ENCODE measurements at places on chromosomes 4 and X.

DNA sequence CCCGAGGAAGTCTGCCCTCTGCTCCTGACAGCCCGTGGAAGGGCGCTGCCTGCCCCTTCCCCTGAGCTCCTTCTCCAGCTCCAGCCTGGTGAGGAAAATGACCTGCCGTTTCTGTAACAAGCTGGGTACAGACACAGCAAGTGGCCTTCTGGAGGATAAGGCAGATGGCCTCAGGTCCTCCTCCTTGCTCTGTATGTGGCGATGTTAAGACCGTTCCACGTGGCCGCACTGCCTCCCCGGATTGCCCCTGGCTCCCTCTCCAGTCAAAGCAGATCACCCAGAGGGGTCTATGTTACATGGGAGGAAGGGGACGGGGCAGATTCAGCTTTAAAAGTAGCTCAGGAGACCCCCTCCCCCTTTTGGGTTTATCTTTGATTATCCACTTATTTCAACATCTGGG lies 80.3 kb upstream of the GATB start:
- no peak for DNase-seq

DNA sequence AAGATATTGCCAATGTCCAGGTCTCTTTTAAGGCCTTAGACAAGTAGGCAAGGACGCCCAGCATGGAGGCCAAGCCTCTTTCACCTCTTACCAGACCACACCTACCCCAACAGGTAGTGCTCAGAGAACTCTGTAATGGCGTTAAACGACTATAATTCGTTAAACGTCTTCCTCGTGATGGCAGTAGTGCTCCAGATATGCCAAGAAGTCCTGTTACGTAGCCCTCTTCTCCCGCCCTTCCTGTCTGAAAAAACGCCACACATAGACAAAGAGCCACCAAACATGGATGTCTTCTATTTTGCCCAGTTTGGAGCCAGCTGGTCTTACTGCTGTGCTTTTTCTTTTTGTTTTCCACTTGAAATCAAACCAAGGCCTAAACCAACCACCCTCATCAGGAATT lies 190.7 kb downstream of the OR13H1 start:
- DNase-seq, result no peak

GRCh38 chr4:69984030-69984443 lies 11.7 kb upstream of the STATH start:
- peak; percentile 96 for DNase-seq

DNA sequence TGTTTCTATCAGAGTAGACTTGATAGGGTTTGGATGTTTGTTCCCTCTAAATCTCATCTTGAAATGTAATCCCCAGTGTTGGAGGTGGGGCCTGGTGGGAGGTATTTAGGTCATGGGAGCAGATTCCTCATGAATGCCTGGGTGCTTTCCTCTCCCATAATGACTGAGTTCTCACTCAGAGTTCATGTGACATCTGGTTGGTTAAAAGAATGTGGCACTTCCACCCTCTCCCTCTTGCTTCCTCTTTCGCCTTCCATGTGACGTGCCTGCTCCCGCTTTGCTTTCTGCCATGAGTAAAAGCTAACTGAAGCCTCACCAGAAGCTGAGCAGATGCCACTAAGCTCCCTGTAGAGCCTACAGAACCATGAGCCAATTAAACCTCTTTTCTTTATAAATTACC lies 47.3 kb upstream of the SRPX start:
- DNase-seq, result no peak

- DNase-seq, result no peak
Observed at GRCh38 chr4:3765271-3766035, 732 bp upstream of the ADRA2C start.

DNA sequence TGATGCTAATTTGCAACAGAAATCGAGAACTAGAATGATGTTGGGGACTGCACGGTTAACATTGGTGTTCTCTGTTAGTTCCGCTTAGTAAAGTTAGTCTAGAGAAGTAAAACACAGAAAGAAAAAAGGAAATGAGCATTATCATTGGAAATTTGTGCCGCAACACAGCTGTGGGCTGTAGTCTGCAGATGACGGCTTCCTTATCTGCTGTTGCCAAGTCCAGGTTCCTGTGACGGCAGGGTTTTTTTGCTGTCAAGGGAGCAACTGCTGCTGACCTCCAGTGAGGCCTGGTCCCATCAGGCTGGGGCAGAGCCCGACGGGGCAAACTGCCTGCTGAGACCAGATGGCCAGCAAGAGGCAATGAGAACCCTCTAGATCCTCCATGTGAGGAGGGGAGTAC lies 38.9 kb upstream of the PHEX start:
- no peak for DNase-seq

GRCh38 chr4:90027565-90027964 lies 99.6 kb upstream of the CCSER1 start:
- DNase-seq, result no peak

DNA sequence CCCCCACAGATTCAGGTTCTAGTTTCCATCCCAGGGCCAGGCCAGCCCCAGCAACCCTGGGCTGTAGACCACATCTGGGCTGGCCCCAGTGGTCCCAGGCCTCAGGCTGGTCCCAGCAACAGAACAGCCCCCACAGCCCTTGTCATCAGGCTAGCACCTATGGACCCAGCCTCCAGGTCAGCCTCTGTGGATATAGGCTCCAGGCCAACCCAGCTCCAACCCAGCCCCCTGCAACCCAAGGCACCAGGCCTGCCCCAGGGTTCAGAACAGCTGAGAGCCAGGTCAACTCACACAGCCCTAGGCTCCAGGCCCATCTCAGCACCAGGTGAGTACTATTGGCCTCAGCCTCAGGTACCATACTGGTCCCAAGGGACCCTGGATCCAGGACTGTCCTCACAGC lies 155.3 kb downstream of the PWWP3B start:
- DNase-seq, result no peak

DNA sequence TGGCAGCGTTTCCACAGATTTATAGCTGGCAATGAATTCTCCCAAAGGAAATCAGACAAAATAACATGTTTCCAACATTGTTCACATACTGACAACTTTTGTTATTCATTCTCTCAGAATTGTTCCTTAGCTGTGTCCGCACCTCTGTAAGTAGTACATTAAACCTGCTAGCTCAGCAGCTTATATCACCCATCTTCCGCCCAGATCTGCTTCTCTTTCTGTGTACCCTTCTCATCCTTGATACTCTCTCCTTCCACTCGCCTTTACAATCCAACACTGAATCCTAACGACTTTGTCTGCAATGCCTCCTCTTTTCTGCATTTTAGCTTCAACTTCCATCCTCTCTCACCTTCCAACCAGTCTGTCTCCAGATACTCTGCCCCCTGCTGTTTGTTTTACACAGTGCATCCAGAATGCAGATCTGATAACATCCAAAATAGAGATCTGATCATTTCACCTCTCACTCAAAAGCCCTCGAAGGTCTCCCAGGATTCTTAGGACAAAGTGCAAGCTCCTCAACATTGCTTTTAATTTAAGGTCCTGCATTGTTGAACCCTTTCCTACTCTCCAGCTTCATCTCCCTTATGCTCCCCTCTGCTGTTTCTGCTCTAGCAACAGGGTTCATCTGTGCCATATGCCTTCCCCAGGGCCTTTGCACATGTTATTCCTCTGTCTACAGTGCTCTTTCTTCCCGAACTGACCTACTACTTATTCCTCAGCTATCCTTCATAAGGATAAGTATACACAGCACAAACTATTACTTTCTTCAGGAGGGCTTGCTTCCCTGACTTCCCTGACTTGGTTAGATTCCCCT lies 67.3 kb upstream of the VBP1 start:
- DNase-seq, result no peak

DNA sequence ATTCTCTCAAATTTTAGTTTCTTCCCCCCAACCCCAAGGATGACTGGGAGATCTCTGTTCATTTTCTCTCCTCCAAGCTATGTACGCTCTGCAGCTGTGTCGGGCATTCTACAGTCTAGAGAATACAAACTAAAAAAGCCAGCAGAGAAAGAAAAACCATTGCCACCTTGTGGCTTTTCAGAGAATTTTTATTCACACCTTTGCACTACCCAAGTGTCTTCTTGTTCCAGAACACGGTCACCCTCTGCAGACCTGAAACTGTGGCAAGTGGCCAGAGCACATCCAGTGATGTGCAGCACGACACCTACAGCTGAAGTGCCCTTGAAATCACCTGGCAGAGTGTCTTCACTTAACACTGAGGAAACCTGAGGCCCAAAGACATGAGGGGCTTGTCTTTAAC lies 68.6 kb downstream of the CHST7 start:
- DNase-seq, result peak; percentile 28

- no peak for DNase-seq
Observed at GRCh38 chr4:67101612-67102011, 443.7 kb downstream of the CENPC start.

DNA sequence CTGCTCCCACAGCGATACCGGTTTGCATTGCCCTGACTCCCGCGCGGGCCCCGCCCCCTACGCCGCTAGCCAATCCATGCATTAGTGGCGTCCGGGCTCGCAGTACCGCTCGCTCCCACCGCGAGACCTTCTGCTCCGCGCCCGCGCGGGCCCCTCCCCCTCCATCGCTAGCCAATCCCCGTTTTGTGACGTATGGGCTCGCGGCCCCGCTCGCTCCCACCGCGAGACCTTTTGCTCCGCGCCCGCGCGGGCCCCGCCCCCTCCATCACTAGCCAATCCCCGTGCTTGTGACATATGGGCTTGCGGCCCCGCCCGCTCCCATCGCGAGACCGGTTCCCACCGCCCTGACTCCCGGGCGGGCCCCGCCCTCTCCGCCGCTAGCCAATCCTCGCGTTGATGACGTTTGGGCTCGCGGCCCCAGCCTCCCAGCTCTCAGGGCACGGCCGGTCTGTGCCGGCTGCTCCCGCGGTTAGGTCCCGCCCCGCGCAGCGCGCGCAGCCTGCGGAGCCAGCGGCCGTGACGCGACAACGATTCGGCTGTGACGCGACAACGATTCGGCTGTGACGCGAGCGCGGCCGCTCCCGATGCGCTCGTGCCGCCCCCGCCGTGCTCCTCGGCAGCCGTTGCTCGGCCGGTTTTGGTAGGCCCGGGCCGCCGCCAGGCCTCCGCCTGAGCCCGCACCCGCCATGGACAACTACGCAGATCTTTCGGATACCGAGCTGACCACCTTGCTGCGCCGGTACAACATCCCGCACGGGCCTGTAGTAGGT lies at the start of gene EMD:
TSS of gene EMD (plus strand) at position 497 of the 770 bp plus-strand sequence. CDS start at position 687, 190 bp downstream.
- DNase-seq, result peak; percentile 89

- DNase-seq, result no peak
Observed at GRCh38 chr4:8195431-8195830, 3.7 kb upstream of the SH3TC1 start.

GRCh38 chr4:122855353-122855890 lies 28.8 kb downstream of the FGF2 start:
- DNase-seq, result no peak

DNA sequence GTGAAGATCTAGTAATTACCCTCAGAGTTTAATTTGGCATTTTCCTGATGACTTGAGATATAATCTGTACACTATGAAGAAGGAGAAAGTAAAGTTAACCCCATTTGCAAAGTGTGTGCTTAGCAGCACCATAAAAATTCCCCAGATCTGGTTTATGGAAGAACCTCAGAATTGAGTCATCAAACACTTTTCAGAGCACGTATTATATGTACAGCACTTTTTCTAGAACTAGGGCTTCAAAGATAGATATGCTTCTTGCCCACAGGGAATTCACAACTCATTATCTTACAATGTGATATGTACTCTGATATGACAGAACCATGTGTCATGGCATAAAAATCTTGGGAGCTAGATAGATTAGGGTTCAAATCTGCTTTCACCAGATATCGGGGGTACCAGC lies 150.9 kb downstream of the SLC10A7 start:
- DNase-seq, result peak; percentile 78

DNA sequence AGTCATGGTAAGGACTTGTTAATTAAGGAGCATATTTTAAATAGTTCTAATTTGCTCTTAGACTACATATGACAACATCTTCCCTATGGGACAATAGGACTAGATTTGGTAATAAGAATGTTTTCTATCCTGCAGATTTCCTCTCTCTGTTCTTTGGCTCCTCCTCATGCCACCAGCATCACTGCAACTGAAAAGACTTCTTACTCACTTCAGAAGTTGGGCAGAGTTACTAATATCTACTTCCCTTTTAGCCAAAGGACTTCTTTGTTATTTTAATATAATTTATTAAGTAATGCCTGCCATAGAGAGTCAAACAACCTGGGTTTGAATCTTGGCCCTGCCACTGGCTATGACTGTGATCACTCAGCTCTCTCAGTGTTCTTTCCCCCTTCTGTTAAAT lies 16.4 kb downstream of the MMAA start:
- no peak for DNase-seq

DNA sequence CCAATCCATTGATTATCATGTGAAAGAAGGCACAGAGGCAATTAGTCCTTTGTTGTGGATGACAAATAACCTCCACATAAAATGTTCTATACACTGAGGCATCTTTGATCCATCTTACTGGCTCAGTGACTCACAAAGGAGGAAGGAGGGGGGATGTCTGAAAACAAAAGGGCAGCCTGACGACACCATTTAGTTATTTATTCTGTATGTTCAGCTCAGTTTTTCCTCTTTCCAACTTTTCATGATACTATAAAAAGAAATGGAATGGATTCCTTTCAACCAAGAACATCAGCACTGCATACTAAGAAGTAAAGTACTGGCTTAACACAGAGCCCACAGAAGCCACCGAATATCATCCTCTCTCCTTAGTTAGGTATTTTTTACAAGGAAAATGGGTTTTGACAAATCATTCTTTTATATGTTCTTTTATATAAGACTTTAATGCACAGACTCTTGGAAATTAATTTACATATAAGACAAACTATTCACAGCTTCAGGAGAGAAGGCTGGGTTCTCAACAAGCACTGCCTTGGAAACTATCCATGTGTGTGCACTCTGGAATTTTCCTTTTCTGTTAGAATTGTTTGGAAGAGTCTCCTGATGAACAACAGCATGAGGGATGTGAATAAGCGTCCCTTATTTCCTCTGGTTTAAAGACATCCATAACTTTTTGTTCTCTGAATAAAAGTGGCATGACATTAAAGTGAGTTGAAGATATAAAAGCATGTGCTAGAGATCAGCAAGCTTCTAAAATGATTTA lies 135.6 kb downstream of the TSPAN5 start:
- DNase-seq, result no peak

DNA sequence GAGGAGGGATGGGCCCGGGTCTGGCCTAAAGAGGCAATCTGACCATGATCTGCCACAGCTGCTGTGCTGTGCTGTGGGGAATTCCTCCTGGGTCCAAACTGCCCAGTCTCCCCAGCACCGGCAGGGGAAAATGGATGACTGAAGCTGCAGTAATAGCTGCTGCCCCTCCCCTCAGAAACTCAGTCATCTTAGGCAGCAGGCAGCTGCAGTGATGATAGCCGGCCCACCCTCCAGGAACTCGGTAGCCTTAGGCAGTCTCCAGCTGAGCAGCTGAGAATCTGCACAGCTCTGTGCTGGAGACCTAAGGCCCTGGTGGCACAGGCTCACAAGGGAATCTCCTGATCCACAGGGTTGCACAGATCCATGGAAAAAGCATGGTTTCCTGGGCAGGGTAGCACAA lies 113.4 kb upstream of the USP38 start:
- DNase-seq, result no peak

GRCh38 chr4:94214703-94215319 lies 7.1 kb downstream of the SMARCAD1 start:
- DNase-seq, result no peak

- DNase-seq, result no peak
Observed at GRCh38 chr4:30724247-30724646, 4.1 kb downstream of the PCDH7 start.

- no peak for DNase-seq
Observed at GRCh38 chrX:130563476-130563875, 161.7 kb downstream of the RBMX2 start.

Data from LNCaP clone FGC (cell line).